ENCODE measurements at places on chromosomes 7 and 10. TPM values are rescaled to one million over a fixed set of nuclear protein-coding genes. Genes with fewer than 3 reads are reported as not detected.

The ZCCHC24 gene
- 18.7 TPM for total RNA-seq

The ZNF117 gene
- total RNA-seq, result 43.6 TPM

The LLCFC1 gene
- not detected for total RNA-seq

The COL17A1 gene
- total RNA-seq, result 0.16 TPM

The SUMF2 gene
- 127 TPM for total RNA-seq

The NPSR1 gene
- not detected for total RNA-seq

The FRAT2 gene
- 12.2 TPM for total RNA-seq

The ALOX5 gene
- 33.4 TPM for total RNA-seq

The LEP gene
- total RNA-seq, result 48.2 TPM

The FAM24A gene
- not detected for total RNA-seq

The MYL10 gene
- not detected for total RNA-seq

The OR6B1 gene
- not detected for total RNA-seq

The SPDYE16 gene
- total RNA-seq, result not detected

The ANKRD30A gene
- 2.6 TPM for total RNA-seq

The ATOH7 gene
- total RNA-seq, result not detected

The PHKG1 gene
- 4.3 TPM for total RNA-seq

The SH2D4B gene
- total RNA-seq, result 0.15 TPM

The SSMEM1 gene
- not detected for total RNA-seq

The CLDN4 gene
- 3.8 TPM for total RNA-seq

The TMEM213 gene
- total RNA-seq, result 0.88 TPM

The SLC18A3 gene
- not detected for total RNA-seq

The TMEM229A gene
- not detected for total RNA-seq

The CD36 gene
- 2,026 TPM for total RNA-seq

The AGAP5 gene
- total RNA-seq, result 11.7 TPM

The ZNF655 gene
- 129 TPM for total RNA-seq

The EBLN1 gene
- total RNA-seq, result not detected
